Natural killer cell treated with Interleukin-12 subunit alpha and Interleukin-12 subunit beta and Interleukin-15 and Interleukin-18, amount 100 ng/mL, for 72 hours (primary cell): ENCODE measurements at places on chromosomes 4 and X.

DNA sequence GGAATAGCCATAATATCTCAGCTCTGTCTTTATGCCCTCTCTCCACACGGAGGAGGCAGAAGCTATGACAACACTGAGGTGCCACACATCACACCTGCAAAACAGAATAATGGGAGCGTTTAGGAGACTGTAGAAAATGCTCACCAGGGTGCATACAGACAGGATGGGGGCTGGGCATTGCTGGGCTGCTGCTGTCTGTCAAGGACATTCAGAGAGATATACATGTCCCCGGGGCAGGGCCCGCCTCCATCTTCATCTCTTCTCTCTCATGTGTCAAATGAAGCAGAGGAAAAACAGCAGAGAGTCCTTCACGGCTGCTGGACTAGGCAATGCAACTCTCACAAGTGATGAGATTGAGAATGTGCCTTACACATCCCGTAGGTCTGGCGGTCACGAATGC lies 65.3 kb upstream of the DHRSX start:
- no peak for DNase-seq

GRCh38 chr4:113467581-113467980 lies 294.0 kb downstream of the CAMK2D start:
- DNase-seq = no peak

DNA sequence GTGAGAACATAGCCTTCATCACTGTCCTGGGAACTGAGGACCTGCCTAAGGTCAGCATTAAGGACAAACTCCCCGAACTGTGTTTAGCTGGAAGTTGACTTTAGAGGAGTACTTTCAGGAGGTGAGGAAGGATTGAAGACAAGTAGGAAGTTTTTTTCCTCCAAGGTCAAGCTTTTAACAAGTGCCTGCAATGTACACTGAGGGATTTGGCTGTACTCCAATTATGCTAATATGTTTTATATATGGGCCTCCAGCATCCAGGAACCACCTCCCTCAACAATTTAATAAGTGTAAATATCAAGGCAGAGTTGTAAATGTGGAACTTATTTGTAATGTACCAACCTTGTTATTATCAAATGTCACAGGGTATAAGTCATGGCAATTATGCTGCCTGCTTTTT lies 726.2 kb downstream of the RPA4 start:
- DNase-seq = no peak

DNA sequence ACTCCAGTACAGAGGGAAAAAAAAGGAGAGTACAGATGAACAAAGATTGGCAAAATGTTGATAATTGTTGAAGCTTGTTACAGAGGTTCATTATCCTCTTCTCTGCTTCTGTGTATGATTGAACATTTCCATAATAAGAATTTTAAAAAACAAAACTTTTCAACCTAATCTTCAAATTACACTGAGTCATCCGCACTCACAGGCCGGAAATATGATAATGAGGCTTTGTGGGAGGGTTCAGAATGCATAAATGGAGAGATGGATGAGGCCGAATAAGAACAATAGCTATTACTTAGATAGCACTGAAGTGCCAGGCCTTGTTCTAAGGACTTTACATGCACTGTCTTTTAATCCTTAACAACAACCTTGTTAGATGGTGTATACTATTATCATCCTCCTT lies 4.6 kb upstream of the ERCC6L start:
- DNase-seq = no peak

GRCh38 chrX:11750046-11750445 lies 8.0 kb upstream of the MSL3 start:
- no peak for DNase-seq

- no peak for DNase-seq
Observed at GRCh38 chr4:82360298-82361177, 13.3 kb downstream of the HNRNPD start.

DNA sequence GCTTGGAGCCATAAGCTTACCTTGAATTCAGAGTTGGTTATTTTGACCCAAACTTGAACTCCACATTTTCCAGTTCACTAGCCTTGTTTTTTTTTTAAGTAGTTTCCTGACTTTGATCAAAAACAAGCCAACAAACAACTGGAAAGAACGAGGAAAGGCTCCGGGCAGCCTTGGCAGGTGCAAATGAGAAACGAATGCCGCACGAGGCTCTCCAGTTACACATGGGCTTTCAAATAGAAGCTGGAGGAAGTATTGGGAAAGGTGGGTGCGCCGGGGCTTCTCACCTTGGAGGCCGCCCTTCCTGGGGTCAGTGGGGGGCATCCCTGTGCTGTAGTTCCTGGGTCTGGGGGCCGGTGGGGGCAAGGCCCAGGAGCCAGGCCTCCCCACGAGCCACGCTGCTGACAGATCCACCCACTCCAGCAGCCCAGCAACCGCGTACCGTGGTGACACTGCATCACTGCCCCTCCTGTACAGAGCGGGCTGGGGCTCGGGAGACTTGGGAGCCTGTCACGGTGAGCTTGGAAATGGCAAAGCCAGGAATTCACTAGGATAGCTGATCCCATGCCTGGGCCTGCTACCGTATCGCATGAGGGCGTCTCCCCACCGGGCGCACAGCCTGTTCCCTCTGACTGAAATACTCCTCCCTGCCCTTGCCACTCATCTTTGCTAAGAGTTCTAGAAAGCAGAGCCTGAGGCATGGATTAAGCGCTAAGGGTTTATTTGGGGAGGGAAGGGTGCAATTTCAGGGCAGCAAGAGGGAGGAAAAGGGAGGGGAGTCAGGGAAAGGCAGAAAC lies 50.9 kb upstream of the ADRA2C start:
- no peak for DNase-seq

GRCh38 chr4:185211641-185212040 lies 2.2 kb downstream of the SNX25 start:
- no peak for DNase-seq

- no peak for DNase-seq
Observed at GRCh38 chr4:13238936-13239335, 245.2 kb downstream of the RAB28 start.

GRCh38 chr4:94216394-94216793 lies 8.7 kb downstream of the SMARCAD1 start:
- DNase-seq = no peak

GRCh38 chr4:65971686-65972085 lies 301.4 kb upstream of the EPHA5 start:
- no peak for DNase-seq

- no peak for DNase-seq
Observed at GRCh38 chr4:189177130-189177529, 763.5 kb upstream of the FRG1 start.

DNA sequence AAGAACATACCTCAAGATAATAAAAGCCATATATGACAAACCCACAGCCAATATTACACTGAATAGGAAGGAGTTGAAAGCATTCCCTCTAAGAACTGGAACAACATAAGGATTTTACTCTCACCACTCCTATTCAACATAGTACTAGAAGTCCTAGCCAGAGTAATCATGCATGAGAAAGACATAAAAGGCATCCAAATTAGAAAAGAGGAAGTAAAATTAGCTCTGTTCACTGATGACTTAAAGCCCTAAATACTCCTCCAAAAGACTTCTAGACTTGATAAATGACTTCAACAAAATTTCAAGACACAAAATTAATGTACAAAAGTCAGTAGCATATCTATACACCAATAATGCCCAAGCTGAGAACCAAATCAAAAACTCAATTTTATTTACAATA lies 235.7 kb downstream of the NKX6-1 start:
- no peak for DNase-seq

DNA sequence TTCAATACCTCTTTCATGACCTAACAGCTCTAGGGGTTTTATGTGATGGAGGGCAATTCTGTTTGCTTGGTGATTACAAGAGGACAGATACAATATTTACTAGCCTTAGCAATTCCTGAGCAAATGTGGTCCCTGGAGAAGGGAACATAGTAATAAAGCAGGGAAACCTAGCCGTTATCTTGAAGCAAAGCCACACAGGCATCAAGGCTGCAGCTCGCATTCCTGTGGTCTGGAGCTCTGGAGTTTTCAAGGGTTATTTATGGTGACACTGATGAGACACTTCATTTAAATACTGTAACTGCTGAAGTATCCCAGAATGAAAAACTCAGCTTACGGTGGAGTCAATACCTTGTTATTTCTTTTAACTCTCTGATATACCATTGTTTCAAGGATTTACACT lies 66.8 kb downstream of the AFF2 start:
- no peak for DNase-seq

- DNase-seq = no peak
Observed at GRCh38 chr4:183011213-183011907, 87.7 kb upstream of the WWC2 start.

DNA sequence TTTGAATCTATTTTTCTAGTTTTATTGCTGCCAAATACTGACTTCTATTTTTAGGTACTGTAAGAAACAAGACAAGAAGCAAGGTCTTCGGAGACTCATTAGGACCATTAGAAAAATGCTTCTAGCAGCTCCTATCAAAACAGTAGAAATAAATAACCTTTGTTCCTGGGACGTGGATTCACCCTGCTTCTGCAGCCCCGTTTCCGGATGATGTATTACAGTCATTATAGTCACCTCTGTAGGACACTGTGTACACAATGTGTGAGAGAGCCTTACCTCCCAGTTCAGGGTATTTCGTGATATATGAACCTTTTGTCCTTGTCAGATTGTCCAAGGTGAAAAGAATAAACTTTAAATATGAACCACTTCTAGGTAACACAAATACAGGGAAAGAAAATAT lies 484.0 kb upstream of the TECRL start:
- DNase-seq = no peak

DNA sequence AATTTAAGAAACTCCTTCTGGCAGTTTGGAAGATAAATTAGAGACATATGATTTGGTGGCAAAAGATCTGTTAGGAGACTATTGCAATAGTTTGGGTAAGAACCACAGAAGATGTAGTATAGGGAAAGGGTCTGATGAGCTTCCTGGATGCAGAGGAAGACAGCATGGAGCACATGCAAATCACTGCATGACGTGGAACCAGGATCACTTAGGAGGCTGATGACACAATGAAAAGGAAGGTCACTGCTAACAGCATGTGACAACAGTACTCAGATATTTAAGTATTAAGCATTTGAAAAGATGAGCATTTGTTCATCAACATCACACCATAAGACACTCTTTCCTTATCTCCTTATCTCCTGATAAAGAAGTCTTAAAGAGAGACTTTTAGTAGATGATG lies 167.8 kb upstream of the LDB2 start:
- DNase-seq = no peak

DNA sequence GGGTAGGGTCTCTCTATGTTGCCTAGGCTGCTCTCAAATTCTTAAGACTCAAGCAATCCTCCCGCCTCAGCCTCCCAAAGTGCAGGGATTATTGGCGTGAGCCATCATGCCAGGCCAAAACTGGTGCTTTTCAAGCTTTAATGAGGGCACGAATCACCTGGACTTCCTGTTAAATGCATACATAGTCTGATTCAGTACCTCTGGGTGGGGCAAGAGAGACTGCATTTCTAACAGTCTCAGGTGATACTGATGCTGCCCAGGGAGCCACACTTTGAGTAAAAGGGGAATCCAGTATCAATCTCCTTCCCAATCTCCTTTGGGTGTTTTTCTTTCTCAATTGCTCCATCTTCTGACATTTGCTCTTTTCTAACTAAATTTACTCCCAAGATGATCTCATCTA lies 96.5 kb downstream of the SH3RF1 start:
- no peak for DNase-seq

DNA sequence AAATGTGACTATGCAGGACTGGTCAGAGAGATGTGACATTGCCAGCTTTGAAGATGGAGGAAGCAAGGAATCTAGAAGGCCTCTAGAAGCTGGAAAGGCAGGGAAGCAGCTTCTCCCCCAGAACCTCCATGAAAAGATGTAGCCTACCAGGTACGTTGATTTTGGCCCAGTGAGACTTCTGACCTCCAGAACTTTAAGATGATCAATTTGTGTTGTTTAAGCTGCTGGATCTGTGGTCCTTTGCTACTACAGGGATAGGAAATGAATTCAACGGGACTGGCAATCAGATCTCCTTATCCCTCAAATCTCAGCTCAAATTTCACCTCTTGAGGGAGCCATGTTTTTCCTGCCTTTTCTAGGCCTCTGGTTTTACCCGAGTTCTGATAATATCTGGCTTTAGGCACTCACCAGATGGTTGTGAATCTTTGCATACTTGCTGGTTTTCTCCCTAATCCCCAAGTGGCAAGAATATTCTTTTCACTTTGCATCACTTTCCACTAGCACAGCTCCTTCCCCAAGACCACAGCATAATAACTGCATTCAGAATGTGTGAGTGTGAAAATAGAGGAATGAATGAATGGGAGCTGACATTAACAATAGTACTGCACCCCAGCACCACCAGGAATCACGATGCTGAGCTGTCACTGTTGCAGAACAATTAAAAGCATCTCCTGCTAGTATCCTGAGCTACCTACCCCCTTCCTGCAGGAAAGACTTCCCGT lies 25.5 kb upstream of the TMSB4X start:
- DNase-seq = no peak
